SK-N-SH (cell line): ENCODE measurements at places on chromosomes 4 and X. TPM values are rescaled to one million over a fixed set of nuclear protein-coding genes. Genes with fewer than 3 reads are reported as not detected.
A peak's percentile ranks its signal among the peaks of the same experiment; 100 is the strongest.

The VCX3A gene
- not detected in 2 replicates for polyA plus RNA-seq

DNA sequence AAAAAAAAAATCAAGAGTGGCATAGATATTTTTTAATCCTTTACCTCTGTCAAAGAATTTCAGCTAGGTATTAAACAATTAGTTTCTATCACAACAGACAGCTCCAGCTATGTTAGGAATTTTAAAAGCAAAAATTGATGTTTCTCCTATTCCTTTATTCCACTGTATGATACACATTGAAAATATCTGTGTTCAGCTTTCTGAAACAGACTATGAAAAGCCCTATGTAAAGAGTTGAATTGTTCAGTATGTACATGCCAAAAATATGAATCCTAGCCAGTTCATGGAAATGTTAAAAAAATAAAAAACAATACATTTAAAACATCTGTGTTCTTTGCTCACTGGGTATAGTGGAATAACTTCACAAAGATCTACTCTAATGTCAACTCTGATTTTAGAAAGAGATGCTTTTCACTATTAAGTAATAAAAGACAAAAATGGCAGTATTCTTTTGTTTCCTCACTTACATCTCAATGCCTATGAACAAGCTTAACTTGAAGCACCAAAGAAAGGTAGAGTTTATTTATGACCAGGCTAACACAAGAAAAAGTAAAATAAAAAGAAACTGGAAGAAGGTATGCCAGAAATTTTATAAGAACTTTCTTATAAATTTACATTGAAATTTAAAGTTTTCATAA lies 32.1 kb downstream of the FBXW7 start:
- H3K4me1 ChIP-seq, result no peaks in the 10 kb centered on the region; the same call in none of the 2 replicates
- H3K27me3 ChIP-seq, result no peaks in the 10 kb centered on the region
- no peak overlapping the region for H3K4me3 ChIP-seq
- no peak for DNase-seq

DNA sequence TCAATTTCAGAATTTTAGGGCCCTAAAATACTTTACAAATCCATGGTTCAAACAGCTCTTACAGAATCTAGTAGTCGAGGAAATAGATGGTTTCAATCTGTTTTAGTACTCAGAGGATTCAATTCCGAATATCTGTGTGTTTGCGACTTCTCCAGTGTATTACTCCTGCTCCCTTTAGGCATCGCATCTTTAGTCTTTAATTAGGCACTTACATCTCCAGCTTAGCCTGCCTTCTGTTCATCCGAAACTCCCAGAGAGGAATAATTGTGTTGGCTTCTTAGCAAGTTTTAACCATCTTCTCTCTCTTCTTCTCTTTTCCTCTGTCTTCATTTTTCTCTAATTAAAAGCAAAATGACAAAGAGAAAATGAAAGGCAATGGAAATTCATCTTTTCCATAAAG lies 1901.3 kb upstream of the TENM3 start:
- no peak overlapping the region for H3K4me3 ChIP-seq
- H3K27ac ChIP-seq, result no peak overlapping the region
- H3K4me1 ChIP-seq, result no peaks in the 10 kb centered on the region
- no peak for DNase-seq
- no peaks in the 10 kb centered on the region for H3K36me3 ChIP-seq
- no peaks in the 10 kb centered on the region for H3K27me3 ChIP-seq

GRCh38 chr4:144288011-144288903 lies 147.7 kb upstream of the GYPA start:
- no peaks in the 10 kb centered on the region for H3K27me3 ChIP-seq
- H3K27ac ChIP-seq, result no peak overlapping the region
- H3K36me3 ChIP-seq, result no peaks in the 10 kb centered on the region
- no peak for DNase-seq
- H3K4me1 ChIP-seq, result no peaks in the 10 kb centered on the region; the same call in 1 of the 2 replicates
- H3K4me3 ChIP-seq, result no peak overlapping the region

- peak overlapping the region; percentile 45; the same call in 1 of the 2 replicates for H3K27ac ChIP-seq
- no peaks in the 10 kb centered on the region for H3K4me1 ChIP-seq
- H3K27me3 ChIP-seq, result no peaks in the 10 kb centered on the region
- no peak for DNase-seq
These were observed 144.6 kb downstream of the AMELX start for GRCh38 chrX:11437642-11438379.

DNA sequence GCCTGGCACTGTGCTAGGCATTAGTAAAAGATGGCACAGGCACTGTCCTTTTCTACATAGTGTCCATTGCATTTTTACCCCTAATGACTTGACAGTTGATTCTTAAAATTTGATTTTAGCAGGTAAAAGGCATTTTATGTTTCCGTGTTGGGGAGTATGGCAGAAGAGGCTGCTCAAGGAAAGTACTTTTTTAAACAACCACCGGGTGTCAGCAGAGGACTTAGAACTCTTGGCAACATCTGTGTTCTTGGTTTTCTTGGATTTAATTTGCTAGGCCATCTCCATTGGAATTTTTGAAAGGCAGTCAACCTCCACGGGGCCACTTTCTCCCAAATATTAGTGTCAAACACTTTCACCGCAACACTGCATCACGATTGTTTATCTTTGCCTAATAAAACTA lies 102.9 kb downstream of the TSPAN7 start:
- H3K4me3 ChIP-seq, result no peak overlapping the region
- peak; percentile 28 for DNase-seq
- no peaks in the 10 kb centered on the region for H3K36me3 ChIP-seq
- H3K27ac ChIP-seq, result no peak overlapping the region
- no peaks in the 10 kb centered on the region for H3K27me3 ChIP-seq

DNA sequence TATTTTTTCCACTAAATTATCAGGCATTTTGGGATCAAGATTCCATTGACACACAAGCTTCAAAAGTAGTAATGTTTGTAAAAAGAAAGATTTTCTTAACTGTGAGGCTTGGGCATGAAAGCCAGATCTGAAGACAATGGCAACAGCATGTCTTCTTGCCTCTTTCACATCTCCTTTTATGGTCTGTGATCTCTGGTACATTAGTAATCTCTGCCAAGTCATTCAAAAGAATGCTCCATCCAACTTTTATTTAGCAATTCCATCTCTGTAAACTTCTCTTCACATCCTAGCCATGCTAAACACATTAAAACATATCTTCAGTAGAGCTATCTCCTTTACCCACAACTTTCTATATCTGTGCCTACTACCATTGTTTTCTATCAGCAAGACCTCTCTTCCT lies 465.4 kb downstream of the FAT4 start:
- H3K4me1 ChIP-seq, result no peaks in the 10 kb centered on the region
- no peak overlapping the region for H3K4me3 ChIP-seq
- no peak for DNase-seq
- H3K27me3 ChIP-seq, result no peaks in the 10 kb centered on the region

GRCh38 chr4:56078866-56079265 lies 130.1 kb downstream of the CEP135 start:
- no peaks in the 10 kb centered on the region for H3K27me3 ChIP-seq
- no peaks in the 10 kb centered on the region for H3K36me3 ChIP-seq

DNA sequence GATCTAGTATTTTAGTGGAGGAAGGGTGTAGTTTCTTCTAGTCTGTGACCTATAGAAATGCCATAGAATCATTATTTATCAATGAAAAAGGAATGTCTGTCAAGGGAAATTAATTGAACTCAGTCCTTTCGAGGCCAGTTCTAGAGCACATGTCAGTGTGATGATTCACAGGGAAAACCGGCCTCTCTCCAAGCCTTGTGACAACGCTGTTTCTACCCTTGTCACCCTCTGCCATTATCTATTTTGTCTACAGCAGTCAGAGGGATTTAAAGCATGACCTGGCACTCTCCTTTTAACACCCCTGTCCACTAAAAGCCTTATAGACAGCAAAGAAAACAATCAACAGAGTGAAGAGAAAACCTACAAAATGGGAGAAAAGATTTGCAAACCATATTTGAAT lies 119.8 kb downstream of the DRD5 start:
- no peaks in the 10 kb centered on the region; the same call in 1 of the 2 replicates for H3K4me1 ChIP-seq
- H3K4me3 ChIP-seq, result no peak overlapping the region
- no peaks in the 10 kb centered on the region for H3K27me3 ChIP-seq
- no peaks in the 10 kb centered on the region for H3K36me3 ChIP-seq
- DNase-seq, result no peak
- no peak overlapping the region for H3K27ac ChIP-seq

GRCh38 chr4:14064984-14065383 lies 437.5 kb upstream of the BOD1L1 start:
- no peaks in the 10 kb centered on the region for H3K4me1 ChIP-seq
- no peak overlapping the region for H3K4me3 ChIP-seq
- no peak for DNase-seq

The USO1 gene
- 25.6 and 38.8 TPM in 2 replicates for polyA plus RNA-seq

DNA sequence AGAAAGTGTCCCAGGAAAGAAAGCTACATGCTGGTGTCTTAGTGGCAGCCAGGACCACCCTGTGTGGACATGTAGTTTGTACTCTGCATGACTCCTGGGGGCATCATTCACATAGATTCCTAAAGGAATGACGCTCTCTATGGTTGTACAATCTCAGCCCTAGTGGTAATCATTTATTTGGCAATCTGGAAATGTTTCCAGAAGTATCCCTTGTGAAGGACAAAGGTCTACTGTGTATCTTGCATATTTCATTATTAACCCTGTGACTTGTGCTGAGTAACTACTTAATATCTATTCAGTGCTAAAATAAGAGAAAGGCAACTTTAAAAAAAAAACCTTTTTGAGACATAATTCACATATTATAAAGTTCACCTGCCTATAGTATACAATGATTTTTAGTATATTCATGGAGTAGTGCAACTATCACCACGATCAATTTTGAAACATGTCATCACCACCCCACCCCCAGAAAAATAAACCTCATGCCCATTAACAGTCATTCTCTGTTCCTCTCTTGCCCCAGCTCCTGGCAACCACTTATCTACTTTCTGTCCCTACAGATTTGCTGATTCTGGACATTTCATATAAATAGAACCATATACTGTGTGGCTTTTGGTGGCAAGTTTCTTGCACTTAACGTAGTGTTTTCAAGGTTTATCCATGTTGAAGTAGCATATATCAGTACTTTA lies 51.7 kb downstream of the SHROOM3 start:
- H3K4me1 ChIP-seq, result no peaks in the 10 kb centered on the region
- DNase-seq, result no peak
- H3K27ac ChIP-seq, result no peak overlapping the region
- H3K27me3 ChIP-seq, result no peaks in the 10 kb centered on the region
- no peaks in the 10 kb centered on the region for H3K36me3 ChIP-seq

GRCh38 chr4:96352051-96352517 lies 512.2 kb downstream of the PDHA2 start:
- no peaks in the 10 kb centered on the region for H3K27me3 ChIP-seq
- no peaks in the 10 kb centered on the region for H3K4me1 ChIP-seq
- no peak overlapping the region for H3K27ac ChIP-seq
- H3K4me3 ChIP-seq, result no peak overlapping the region

GRCh38 chr4:88823058-88823919 lies 125.7 kb upstream of the NAP1L5 start:
- peaks cover 9% of the 10 kb centered on the region for H3K4me1 ChIP-seq
- no peaks in the 10 kb centered on the region for H3K36me3 ChIP-seq
- H3K27me3 ChIP-seq, result no peaks in the 10 kb centered on the region
- H3K4me3 ChIP-seq, result peak overlapping the region; percentile 55
- H3K27ac ChIP-seq, result peak overlapping the region; percentile 82

- no peaks in the 10 kb centered on the region; the same call in 1 of the 2 replicates for H3K4me1 ChIP-seq
- H3K4me3 ChIP-seq, result no peak overlapping the region
- H3K36me3 ChIP-seq, result no peaks in the 10 kb centered on the region
- H3K27me3 ChIP-seq, result no peaks in the 10 kb centered on the region
These were observed 70.9 kb downstream of the INTS12 start for GRCh38 chr4:105637408-105638176.

The KIT gene
- polyA plus RNA-seq, result 0.79 and 1.2 TPM in 2 replicates

- no peak overlapping the region for H3K4me3 ChIP-seq
- H3K4me1 ChIP-seq, result no peaks in the 10 kb centered on the region; the same call in 1 of the 2 replicates
- peaks cover 32% of the 10 kb centered on the region for H3K27me3 ChIP-seq
- H3K27ac ChIP-seq, result no peak overlapping the region
- no peak for DNase-seq
- no peaks in the 10 kb centered on the region for H3K36me3 ChIP-seq
These were observed 2.7 kb downstream of the SHROOM2 start for GRCh38 chrX:9788911-9789310.

The RNF212 gene
- 7.0 and 9.3 TPM in 2 replicates for polyA plus RNA-seq

DNA sequence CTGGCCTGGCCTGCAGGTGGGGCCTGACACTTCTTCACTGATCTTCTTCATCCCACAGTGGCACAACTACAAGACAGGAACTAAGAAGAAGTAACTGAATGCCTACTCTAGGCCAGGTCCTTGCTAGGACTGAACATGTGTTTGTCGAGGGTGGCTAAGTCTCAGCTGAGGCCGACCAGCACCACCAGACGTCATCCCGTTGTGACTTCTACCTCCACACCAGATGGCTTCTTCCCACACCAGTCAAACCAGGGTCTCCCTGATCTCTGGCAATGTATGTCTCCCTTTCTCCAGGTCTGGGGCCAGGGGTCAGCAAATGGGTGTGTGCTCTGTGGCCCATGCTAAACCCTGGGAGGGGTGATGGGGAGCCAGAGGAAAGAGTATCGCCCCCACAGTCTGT lies 40.2 kb downstream of the PJA1 start:
- no peak overlapping the region for H3K4me3 ChIP-seq
- no peaks in the 10 kb centered on the region for H3K36me3 ChIP-seq
- peaks cover 13% of the 10 kb centered on the region; the same call in 1 of the 2 replicates for H3K4me1 ChIP-seq
- DNase-seq, result no peak

The MAGEB10 gene
- polyA plus RNA-seq, result not detected in 2 replicates

DNA sequence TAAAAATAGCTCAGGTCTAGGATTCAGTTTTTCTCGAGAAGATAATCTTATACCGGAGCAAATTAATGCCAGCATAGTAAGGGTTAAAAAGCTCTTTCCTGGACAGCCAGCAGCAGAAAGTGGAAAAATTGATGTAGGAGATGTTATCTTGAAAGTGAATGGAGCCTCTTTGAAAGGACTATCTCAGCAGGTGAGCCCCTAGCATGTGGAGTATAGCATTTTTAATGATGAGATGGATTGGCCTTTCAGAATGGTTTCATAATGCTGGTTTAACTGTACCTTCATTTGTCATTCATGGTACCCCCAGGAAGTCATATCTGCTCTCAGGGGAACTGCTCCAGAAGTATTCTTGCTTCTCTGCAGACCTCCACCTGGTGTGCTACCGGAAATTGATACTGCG lies 79.4 kb downstream of the SLC10A6 start:
- H3K4me3 ChIP-seq, result no peak overlapping the region
- no peaks in the 10 kb centered on the region for H3K27me3 ChIP-seq
- peaks cover 42% of the 10 kb centered on the region for H3K36me3 ChIP-seq
- no peaks in the 10 kb centered on the region for H3K4me1 ChIP-seq
- no peak for DNase-seq

The BMPR1B gene
- 0.16 and 0.26 TPM in 2 replicates for polyA plus RNA-seq

DNA sequence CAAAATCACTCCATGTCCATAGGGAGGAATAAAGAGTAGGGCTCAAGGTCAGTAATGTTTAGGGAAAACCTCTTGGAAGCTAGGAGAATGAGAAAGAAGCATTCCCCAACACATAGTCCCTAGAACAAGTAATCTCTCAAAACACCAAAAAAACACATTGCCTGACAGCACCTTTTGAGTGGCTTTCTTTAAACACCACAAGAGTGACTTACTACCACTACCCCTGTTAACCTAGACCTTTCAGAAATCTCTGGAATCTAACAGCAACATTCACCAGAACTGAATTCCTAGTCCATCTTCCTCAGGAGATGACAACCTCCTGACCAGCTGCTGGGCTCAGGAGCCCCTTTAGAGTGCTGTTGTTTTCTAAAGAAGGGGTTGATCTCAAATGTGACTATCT lies 142.2 kb downstream of the SOWAHB start:
- no peak overlapping the region for H3K4me3 ChIP-seq
- no peaks in the 10 kb centered on the region for H3K27me3 ChIP-seq
- H3K27ac ChIP-seq, result peak overlapping the region; percentile 47

The USP27X gene
- polyA plus RNA-seq, result 1.9 and 2.9 TPM in 2 replicates
